ENCODE measurements at places on chromosomes 2 and 18.

- DNase-seq, result no peak
These were observed 89.0 kb downstream of the MARCHF4 start for GRCh38 chr2:216283038-216283900.

GRCh38 chr2:45433363-45433762 is 177.7 kb downstream of the SRBD1 start:
- DNase-seq, result no peak

DNA sequence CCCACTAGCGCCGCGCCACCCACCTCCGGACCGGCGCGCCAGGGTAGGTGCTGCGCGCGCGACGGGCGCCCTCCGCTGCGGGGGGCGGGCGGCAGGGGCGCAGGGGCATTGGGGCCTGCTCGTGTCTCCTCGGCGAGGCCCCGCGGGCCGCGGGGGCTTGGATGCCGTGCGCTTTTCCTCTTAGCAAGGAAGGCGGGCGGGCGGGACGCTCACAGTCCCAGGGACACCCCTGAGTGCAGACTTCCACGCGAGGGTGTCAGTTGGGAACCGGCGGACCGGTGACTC is 748 bp downstream of the TWIST2 start:
- no peak for DNase-seq

- DNase-seq, result no peak
These were observed 64.8 kb downstream of the SMAD7 start for GRCh38 chr18:48885924-48886400.

DNA sequence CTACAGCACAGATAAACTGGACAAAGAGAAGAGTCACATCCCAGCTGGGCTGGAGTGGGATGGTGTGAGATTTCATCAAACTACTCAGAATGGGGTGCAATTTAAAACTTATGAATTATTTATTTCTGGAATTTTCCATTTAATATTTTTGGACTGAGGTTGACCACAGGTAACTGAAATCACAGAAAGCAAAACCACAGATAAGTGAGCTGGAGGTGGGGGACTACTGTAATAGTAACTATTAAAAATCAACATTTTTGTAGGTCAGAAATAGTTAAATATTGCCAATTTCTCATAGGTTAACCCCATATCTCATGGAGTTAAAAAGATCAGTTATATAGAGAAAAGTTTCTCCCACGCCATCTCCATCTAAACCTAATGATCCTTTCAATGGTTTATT is 88.1 kb downstream of the SPOPL start:
- DNase-seq, result no peak

- DNase-seq, result no peak
These were observed 394.1 kb upstream of the SYT4 start for GRCh38 chr18:43671431-43671830.

- peak; percentile 70 for DNase-seq
These were observed 65.1 kb downstream of the MBP start for GRCh38 chr18:77067291-77068061.

- no peak for DNase-seq
These were observed 53.6 kb downstream of the TTC32 start for GRCh38 chr2:19848029-19848750.

- DNase-seq, result no peak
These were observed 77.9 kb downstream of the LIMS1 start for GRCh38 chr2:108612153-108612513.

- no peak for DNase-seq
These were observed 141.1 kb downstream of the HRH4 start for GRCh38 chr18:24601585-24601984.

DNA sequence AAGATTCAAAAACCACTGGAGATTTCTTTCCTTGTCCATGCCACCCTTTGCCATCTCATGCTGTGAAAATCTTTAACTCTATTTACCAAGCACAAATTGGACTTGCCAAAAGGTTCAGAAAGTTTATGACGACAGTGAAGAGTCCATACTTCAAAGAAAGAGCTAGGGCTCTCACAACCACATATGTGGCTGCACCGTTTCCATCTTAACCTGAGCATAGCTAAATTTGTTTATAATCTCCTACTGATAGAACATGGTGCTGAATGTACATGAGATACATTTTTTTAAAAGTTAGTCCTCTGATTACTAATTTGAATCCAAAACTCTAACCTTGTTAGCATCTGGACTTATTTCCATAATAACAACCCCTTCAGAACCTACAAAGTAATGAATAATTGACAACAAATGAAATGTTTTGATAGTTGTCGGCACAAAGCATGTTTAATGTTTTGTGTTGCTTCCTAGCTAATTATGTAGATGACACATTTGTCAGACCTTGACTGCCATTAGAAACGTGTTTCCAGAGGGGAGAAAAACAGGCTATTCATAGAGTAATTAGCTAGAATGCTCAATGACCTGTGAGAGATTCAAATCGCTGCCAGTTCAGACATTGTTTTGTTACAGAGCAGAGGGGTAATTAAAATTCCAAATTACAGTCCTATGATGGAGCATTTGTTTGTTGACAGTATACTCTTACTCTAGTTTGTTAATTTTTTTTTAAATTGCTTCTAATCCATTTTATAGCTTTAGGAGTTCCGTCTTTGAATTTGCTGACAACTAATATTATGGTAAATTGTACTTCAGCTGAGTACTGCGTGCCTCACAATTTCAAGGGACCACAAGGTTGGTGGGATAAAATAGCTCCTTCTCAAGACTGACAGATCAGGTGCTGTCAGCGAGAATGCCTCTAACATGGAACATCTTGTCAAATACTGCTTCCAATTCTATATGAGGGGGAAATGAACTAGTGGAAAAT is 31.8 kb downstream of the ARHGAP15 start:
- DNase-seq, result no peak

- no peak for DNase-seq
These were observed 71.2 kb downstream of the CTAGE1 start for GRCh38 chr18:22346401-22346952.

DNA sequence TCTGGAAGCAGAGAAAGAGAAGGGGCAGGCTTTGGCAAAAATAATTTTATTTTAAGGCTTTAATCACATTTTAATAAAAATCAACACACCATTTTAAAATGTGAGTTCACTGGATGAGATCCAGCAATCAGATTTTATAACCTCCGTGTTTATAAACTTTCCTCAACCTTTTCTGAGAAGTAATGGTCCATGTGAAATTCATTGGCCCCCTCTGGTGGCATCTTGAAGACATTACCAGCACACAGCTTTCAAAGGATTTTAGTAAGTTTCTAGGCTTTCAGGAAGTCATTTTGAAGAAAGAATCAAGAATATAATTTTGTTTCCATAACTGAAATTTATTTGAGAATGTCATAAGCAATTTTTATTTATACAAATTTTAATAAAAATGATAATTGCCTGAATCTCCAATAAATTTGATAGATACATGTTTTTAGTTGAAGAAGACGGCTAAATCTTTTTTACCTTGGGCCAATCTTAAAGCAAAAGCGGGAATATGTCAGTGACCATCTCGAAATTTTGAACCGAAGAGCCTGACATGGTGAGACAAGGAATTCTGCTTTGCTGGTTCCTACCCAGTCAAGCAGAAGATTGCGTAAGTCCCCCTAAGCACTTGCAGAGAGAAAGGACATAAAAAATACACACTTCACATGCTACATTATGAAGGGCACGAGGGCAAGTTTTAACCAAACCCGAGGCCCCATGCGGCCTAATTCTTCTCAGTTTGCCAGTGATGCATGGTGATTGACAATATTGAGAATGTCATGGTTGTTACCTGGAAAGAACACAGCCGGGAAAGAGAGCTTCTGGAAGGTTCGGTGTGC is 128.4 kb upstream of the CBLN2 start:
- DNase-seq, result no peak

DNA sequence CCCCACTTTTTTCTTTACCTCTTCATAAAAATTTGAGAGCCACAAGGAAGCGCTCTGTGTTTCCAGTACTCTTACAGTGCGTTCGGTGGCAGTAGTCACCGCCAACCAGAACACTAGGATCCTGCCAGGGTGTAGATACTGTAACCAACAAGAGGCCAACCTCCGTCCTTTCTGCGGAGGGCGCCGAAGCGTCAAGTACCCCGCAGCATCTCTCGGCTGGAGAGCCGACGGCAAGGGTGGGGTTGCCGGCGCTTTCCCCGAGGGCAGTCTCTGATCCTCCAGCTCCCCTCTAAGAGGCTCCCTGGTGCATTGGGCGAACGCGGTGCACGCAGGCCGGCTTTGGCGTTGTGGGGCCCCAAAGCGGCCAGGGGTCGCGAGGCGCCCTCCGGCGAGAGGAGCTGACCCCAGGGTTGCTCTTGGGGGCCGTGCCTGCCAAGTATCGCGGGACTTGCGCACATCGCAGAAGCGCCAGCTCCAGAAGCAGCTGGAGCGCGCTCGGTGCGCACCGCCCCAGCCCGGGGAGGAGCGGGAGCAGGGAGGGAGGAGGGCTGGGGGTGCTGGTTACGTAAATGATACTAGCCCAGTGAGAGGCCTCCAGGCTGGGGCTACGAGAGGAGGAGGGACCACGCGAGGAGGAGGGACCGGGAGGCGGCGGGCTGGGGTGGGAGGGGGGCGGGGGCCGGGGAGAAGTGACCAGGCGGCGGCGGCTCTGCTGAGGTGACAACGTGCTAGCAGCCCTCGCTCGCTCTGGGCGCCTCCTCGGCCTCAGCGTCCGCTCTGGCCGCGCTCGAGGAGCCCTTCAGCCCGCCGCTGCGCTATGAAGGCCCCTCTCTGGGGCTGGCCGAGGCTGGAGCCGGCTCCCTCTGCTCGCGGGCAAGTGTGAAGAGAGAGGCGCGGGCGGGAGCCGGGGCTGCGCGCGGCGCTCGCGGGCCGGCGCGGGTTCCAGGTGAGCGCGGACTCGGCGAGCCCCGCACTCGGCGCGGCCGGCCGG is at the start of gene GALNT13:
Gene GALNT13, plus strand, starts transcription at position 692 of the 991 bp plus-strand sequence.
- DNase-seq, result no peak

- no peak for DNase-seq
These were observed 43.5 kb upstream of the TMEM247 start for GRCh38 chr2:46435796-46436360.

DNA sequence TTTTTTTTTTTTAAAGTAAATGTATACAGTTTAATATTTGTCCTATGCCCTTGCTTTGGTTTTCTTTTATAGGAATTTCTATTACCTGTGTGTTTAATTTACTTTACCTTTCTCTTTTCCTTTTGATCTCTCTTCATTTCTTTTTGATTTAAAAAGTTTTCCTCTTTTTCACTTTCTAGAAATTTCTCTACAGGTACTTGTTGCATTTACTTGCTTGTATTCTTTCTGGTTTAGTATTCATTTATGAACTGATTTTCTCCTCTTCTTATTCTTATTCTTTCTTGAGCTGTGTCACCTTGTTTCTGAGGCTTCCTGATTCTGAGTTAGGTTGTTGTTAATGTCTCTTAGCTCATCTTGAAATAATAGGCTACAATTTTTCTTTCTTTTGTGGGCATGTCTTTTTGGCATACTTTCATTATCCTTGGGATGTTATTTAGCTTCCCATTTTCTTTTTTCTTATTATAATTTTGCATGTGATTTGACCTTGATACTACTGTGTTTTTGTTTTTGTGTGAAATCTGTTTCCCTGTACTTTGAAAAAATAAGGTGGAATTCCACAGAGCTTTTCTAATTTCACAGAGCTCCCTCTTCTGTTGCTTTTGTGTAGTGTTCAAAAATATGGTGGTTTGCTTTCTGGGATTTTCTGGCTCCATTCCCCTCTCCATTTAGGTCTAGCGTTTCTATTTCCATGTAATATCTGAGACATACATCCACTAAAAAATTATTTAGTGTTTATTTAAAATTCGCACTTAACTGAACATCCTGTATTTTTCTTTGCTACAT is 25.5 kb upstream of the ALMS1 start:
- DNase-seq, result no peak

GRCh38 chr2:224982910-224983711 is 59.2 kb downstream of the DOCK10 start:
- no peak for DNase-seq

DNA sequence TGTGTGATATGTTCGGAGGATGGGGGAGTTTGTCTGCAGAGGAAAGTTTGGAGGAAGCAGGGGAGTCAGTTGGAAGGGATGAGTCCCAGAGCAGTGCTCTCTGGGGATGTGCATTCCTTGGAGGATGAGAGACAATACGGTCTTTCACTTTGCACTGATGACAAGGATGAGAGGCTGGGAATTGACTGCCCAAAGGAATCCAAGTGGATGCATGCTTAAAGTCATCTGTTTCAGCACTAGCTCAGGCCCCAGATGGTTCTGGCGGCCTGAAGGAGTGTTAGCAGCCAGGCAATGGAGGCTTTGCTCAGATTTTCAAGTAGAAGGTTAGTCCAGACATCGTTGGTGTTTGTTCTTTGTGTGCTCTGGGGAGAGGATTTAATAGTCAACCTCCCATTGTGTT is 100.2 kb downstream of the CRIM1 start:
- no peak for DNase-seq

DNA sequence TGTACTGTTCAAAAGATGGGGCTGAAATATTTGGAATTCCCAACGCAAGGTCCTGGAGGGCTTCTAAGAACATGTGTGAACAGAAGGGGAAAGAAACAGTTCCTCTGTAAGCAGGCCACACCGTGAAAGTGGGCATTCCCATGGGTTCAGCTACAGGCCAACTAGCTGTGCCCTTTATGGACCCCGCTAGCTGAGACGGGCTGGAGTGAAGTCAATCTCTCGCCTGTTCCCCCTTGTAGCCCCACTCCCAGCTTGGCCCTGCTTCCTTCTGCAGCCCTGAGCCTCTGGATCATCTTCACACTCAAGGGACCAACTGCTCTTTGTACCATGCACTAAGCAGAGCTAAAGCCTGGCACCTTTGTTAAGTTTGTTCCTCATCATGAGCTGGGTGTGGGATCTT is 55.4 kb downstream of the POLR1A start:
- DNase-seq, result no peak

- DNase-seq, result peak; percentile 27
These were observed 25.4 kb downstream of the SP100 start for GRCh38 chr2:230441227-230441897.

DNA sequence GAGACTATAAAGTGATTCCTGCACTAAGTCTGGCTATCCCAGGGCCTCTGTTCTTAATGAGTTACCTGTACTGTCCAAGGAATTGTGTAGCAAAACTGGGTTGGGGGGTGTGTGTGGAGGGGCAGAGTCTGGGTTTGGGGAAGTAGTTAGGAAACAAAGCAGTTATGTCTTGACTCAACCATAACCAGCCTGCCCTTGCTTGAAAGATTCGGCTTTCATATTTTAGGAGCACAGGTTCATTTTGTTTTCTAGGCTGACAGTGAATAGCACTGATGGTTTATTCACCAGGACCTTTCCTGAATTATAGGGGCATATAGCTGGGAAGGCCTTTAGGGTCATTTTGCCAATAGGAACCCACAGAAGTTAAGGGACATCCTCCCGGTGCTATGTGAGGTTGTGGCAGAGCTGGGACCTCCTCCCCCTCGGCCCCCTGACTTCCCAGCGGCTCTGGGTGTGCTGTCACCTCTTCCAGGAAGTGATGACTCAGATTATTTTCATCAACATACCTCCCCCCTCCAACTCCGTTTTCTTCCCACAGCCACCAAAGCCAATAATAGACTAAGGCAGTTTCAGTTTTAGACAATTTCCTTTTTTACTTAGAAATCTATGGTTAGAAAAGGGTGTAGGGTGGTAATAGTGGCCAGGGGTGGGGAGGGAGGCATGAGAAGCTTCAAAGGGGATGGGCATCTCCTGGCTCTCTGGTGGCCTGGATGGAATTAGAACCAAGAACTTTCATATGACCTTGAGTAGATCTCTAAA is 44.8 kb downstream of the SETBP1 start:
- peak; percentile 52 for DNase-seq

- DNase-seq, result no peak
These were observed 29.2 kb upstream of the PPP4R1 start for GRCh38 chr18:9643549-9643948.

- DNase-seq, result no peak
These were observed 1.3 kb downstream of the RNPEPL1 start for GRCh38 chr2:240569523-240569997.

Measured in stimulated activated CD8-positive, alpha-beta memory T cell treated with anti-CD3 and anti-CD28 coated beads, Interleukin-4, amount 100 ng/mL, for 24 hours (primary cell).